Activated naive CD4-positive, alpha-beta T cell treated with anti-CD3 and anti-CD28 coated beads, Interleukin-2, amount 10 ng/mL, durations not matched to agents 7 days and 5 days (primary cell): ENCODE measurements at places on chromosomes 2 and 18.
A peak's percentile ranks its signal among the peaks of the same experiment; 100 is the strongest.

DNA sequence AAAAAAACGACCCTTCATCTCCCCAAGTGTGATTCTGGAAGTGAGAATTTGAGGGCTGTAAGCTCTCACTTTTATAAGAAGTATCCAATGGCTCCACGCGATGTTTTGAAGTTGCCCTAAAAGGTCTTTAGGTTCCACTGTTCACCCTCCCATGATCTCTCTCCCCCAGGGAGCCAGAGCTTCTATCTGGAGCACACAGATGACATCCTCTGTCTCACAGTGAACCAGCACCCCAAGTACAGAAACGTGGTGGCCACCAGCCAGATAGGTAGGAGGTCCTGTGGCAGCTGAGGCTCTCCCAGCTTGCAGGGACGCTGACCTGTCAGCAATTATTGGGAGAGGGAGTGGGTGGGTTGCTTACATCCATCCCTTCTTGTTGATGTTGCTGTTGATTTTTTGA, 97.8 kb downstream of the RTN4 start:
- H3K4me3 ChIP-seq: no peak overlapping the region
- H3K27me3 ChIP-seq: peaks cover 13% of the 10 kb centered on the region
- no peaks in the 10 kb centered on the region for H3K36me3 ChIP-seq
- no peak for DNase-seq
- H3K4me1 ChIP-seq: no peaks in the 10 kb centered on the region
- H3K27ac ChIP-seq: no peak overlapping the region

DNA sequence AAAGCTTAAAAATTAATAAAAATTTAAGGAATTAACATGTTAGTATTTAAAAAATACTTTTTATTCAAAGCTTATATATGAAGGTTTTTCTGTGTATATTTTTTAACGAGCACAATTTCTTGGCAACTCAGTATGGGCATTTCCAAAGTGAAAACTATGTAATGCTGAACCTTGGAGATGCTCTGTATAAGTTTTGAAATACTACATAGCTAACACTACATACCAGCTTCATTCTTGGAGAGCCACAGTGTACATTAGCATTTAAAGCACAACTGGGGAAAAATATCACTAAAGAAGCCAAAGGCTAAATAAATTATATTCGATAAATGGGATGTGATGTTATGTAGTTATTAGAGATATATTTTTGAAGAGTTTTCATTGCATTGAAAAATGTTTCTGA, 446.5 kb downstream of the CCDC85A start:
- H3K4me1 ChIP-seq: no peaks in the 10 kb centered on the region
- no peak overlapping the region for H3K4me3 ChIP-seq
- no peak for DNase-seq
- no peaks in the 10 kb centered on the region for H3K36me3 ChIP-seq
- H3K27me3 ChIP-seq: no peaks in the 10 kb centered on the region

- H3K36me3 ChIP-seq: peaks cover 36% of the 10 kb centered on the region
- peaks cover 49% of the 10 kb centered on the region for H3K4me1 ChIP-seq
These were observed 580 bp upstream of the NDUFV2 start for GRCh38 chr18:9101730-9102507.

- no peaks in the 10 kb centered on the region for H3K36me3 ChIP-seq
- no peak overlapping the region for H3K4me3 ChIP-seq
- no peaks in the 10 kb centered on the region for H3K4me1 ChIP-seq
- no peak for DNase-seq
These were observed 217.5 kb upstream of the SOX11 start for GRCh38 chr2:5474716-5475115.

- H3K27me3 ChIP-seq: peaks cover 7% of the 10 kb centered on the region
- no peak overlapping the region for H3K27ac ChIP-seq
- no peak overlapping the region for H3K4me3 ChIP-seq
- H3K4me1 ChIP-seq: no peaks in the 10 kb centered on the region
- no peak for DNase-seq
- no peaks in the 10 kb centered on the region for H3K36me3 ChIP-seq
These were observed 78.3 kb downstream of the TTC32 start for GRCh38 chr2:19823507-19823906.

GRCh38 chr2:212897296-212897695, 254.1 kb downstream of the IKZF2 start:
- no peak overlapping the region for H3K4me3 ChIP-seq
- no peak overlapping the region for H3K27ac ChIP-seq
- no peaks in the 10 kb centered on the region for H3K36me3 ChIP-seq

GRCh38 chr2:150208689-150209088, 278.8 kb downstream of the RND3 start:
- no peak for DNase-seq
- H3K36me3 ChIP-seq: no peaks in the 10 kb centered on the region
- H3K27ac ChIP-seq: no peak overlapping the region
- no peaks in the 10 kb centered on the region for H3K4me1 ChIP-seq

DNA sequence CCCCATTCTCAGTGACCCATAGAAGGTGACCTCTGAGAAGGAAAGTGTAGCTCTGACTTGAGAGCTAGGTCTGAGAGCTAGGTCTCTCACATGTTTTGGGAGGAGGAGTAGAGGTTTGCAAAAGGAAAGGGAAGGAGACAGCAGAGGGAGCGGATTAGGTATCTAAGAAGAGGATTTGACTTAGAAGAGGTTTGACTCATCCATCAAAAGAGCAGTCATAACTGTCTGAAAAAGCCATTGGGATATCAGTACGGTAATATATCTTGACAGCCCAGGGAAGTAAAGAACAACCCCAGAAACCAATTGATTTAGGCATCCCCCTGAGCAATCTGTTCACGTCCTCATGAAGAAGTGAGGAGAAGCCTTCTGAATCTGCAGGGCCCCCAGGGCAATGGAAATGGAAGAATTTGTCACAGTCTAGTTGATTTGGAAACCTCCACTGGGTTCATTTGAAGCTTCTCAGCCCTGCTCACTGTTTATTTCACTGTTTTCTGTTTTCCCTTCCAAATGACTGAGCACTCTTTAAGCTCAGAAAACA, 19.3 kb downstream of the OXER1 start:
- H3K4me1 ChIP-seq: peaks cover 9% of the 10 kb centered on the region
- H3K27ac ChIP-seq: no peak overlapping the region
- no peaks in the 10 kb centered on the region for H3K27me3 ChIP-seq
- H3K4me3 ChIP-seq: no peak overlapping the region
- peaks cover 30% of the 10 kb centered on the region for H3K36me3 ChIP-seq

DNA sequence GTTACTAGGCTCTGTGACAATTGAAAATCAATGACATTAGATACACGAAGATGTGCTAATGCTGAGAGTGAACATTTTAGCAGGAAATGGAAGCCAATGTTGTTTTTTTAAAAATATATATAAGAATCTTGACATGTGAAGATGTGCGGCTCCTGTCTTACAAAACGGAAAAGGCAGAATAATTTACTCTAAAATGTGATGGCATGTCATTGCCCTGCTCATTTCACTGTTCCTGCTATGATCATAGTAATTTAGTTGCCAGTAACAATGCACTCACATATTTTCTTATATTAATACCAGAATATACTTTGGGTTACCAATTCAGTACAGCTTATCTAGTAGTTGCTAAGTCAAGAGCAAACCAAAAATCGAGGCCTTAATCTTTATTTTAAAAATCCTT, 10.3 kb downstream of the EPHA4 start:
- no peak for DNase-seq
- no peak overlapping the region for H3K4me3 ChIP-seq
- H3K27me3 ChIP-seq: peaks cover 10% of the 10 kb centered on the region

DNA sequence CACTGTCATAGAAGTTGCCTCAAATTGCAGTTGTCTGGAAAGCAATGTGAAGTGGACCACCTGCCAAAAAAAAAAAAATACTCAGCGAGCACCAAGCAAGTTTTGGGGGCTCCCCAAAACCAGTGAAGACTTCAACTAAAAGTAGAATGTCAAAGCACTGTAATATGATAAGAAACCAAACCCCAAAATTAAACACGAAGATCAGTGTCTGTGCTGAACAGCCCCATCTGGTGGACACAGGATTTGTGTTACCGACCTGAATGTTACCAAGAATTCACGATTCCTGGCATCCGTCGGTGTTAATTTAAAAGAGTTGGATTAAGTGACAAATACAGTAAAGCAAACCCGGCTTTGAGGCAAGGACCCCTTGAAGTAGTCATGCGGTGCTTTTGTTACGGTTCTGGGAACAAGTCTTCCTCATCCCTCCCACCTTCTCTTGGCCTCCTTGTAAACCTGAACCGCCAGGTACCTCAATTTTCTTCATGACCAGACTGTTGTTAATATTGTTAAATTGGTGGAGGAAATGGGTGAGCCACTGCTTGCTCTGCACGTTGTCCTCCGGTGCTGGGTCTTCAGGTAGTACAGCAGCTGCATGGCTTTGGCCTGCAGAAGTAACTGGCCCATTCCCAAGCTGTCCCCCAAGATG, 31.3 kb upstream of the SSB start:
- H3K4me3 ChIP-seq: peak overlapping the region; percentile 12
- peaks cover 24% of the 10 kb centered on the region for H3K27me3 ChIP-seq
- peak; percentile 72 for DNase-seq
- peak overlapping the region; percentile 42 for H3K27ac ChIP-seq
- H3K36me3 ChIP-seq: no peaks in the 10 kb centered on the region

DNA sequence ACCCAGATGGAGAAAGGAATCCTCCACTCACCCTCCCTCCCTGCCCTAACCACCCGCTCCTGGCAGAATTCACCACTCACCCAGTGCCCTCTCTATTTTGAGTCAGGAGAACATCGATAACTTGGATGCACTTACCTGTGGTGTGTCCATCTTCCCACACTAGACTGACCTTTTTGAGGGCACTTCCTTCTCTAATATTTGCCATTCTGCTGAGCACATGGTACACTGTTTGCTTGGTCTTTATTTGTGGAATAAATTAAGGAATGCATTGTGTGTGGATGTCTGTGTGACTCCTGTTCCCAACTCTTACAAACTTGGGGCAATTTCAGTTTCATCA, 133.7 kb downstream of the ACKR3 start:
- H3K36me3 ChIP-seq: no peaks in the 10 kb centered on the region
- H3K4me1 ChIP-seq: no peaks in the 10 kb centered on the region
- no peak for DNase-seq
- H3K27me3 ChIP-seq: no peaks in the 10 kb centered on the region

GRCh38 chr2:164922134-164922533, 33.2 kb downstream of the SLC38A11 start:
- no peak overlapping the region for H3K27ac ChIP-seq
- H3K4me1 ChIP-seq: no peaks in the 10 kb centered on the region
- no peak overlapping the region for H3K4me3 ChIP-seq
- no peaks in the 10 kb centered on the region for H3K36me3 ChIP-seq
- no peaks in the 10 kb centered on the region for H3K27me3 ChIP-seq
- no peak for DNase-seq

DNA sequence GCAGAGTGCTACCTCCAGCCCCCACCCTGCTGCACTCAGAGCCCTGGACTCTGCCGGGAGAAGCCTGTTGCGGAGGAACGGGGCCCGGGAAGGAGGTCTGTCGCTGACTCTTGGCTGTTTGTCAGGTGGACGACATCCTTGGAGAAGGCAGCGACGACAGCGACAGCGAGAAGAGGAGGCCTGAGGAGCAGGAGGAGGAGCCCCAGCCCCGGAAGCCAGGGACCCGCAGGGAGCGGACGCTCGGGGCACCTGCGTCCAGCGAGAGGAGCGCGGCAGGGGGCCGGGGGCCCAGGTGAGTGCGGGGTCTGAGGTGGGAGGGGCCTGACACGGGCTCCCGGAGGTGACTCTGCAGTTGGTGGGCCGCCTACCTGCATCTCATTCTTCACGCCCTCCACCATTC, 56.6 kb downstream of the CTDP1 start:
- H3K27me3 ChIP-seq: no peaks in the 10 kb centered on the region
- H3K27ac ChIP-seq: no peak overlapping the region
- no peak overlapping the region for H3K4me3 ChIP-seq
- no peak for DNase-seq

DNA sequence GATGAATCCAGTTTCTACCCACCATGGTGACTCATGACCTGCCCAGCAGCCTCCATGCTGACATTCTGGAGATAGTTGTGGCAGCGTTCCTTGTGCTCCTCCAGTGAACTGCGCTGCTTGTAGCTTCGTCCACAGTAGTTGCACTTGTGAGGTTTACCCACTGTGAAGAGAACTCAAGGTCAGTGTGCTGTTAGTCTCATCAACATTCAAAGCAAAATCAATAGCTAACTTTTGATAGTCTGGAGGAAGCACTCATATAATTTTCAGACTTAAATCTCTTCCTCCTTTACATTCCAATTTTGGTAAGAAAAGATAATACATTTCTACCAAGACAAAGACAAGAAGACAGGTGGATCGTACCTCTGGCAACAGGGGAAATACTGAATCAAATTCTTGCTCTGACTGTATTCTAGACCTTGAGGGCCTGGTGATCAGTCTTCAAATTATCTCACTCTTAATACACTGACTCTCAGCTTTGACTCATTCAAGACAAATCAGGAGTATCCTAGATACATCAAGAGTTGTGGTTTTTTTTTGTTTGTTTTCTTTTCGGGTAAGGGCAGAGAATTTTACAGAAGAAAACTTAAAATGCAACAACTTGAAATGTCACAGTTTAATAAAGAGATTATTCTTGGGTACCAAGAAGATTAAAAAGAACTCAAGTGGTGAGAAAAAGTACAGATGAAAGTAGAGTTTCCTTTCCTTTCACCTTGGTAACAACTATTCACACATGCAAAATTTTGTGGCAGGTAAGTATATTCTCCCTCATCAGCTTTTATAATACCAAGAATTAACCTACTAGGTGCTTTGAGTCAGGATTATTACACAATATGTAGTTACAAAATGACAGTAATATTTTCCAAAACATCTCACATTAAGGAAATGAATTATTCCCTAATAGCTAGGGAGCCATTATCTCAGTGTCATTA, 129.2 kb downstream of the IKZF2 start:
- H3K27ac ChIP-seq: no peak overlapping the region
- no peaks in the 10 kb centered on the region for H3K4me1 ChIP-seq
- no peaks in the 10 kb centered on the region for H3K36me3 ChIP-seq
- no peak for DNase-seq

GRCh38 chr2:19848952-19849351, 52.8 kb downstream of the TTC32 start:
- H3K4me3 ChIP-seq: no peak overlapping the region
- H3K27ac ChIP-seq: no peak overlapping the region
- H3K27me3 ChIP-seq: peaks cover 15% of the 10 kb centered on the region
- H3K4me1 ChIP-seq: no peaks in the 10 kb centered on the region
- no peaks in the 10 kb centered on the region for H3K36me3 ChIP-seq
- no peak for DNase-seq

GRCh38 chr18:79258447-79258846, 137.3 kb upstream of the NFATC1 start:
- DNase-seq: no peak
- no peaks in the 10 kb centered on the region for H3K27me3 ChIP-seq
- H3K4me3 ChIP-seq: no peak overlapping the region
- H3K27ac ChIP-seq: no peak overlapping the region
- no peaks in the 10 kb centered on the region for H3K4me1 ChIP-seq

GRCh38 chr2:39593439-39594393, 72.0 kb upstream of the TMEM178A start:
- H3K36me3 ChIP-seq: no peaks in the 10 kb centered on the region
- no peak overlapping the region for H3K4me3 ChIP-seq
- H3K27me3 ChIP-seq: peaks cover 9% of the 10 kb centered on the region
- DNase-seq: no peak
- no peak overlapping the region for H3K27ac ChIP-seq
- no peaks in the 10 kb centered on the region for H3K4me1 ChIP-seq

GRCh38 chr2:72942293-72942692, 25.0 kb downstream of the EMX1 start:
- peaks cover 15% of the 10 kb centered on the region for H3K27me3 ChIP-seq
- H3K27ac ChIP-seq: no peak overlapping the region
- H3K4me3 ChIP-seq: no peak overlapping the region
- no peak for DNase-seq
- no peaks in the 10 kb centered on the region for H3K36me3 ChIP-seq
